ENCODE measurements at places on chromosomes 7 and 10.

DNA sequence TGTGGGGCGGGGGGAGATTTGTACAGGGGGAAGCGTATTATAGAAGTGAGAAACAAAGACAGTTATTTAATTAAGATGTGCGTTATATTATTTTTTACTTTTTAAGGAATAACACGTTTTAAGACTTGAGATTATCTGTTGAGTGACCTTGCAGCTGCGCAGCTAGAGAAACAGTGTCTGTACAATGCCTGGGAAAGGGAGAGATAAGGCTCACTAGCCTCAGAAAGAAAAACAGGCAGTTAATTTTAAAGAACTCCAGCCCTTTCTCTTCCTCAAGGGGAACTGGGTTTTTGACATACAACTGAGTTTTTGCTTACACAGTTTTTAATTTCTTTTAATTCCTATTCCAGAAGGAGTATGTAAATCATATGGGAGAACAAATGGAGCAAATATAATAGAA, 50.7 kb downstream of the LMBR1 start:
- DNase-seq, result no peak

DNA sequence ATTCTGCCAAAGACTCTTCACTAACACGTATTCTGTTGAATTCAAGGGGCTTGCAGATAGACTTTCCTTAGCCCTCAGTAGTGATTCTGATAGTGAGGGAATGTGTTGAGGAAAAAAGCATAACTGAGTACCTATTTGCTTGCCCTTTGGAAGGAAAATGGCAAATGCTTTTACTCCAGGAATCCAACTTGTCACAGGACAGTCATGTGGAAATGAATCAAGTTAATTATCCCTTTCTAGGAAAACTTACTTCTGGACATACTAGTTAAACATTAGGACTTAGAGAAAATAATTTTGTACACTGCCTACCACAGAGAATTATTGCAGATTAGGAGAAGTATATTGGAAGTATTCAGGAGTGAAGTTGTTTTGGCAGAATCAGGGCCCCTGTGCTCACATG, 148.9 kb upstream of the SLC13A1 start:
- DNase-seq, result no peak

DNA sequence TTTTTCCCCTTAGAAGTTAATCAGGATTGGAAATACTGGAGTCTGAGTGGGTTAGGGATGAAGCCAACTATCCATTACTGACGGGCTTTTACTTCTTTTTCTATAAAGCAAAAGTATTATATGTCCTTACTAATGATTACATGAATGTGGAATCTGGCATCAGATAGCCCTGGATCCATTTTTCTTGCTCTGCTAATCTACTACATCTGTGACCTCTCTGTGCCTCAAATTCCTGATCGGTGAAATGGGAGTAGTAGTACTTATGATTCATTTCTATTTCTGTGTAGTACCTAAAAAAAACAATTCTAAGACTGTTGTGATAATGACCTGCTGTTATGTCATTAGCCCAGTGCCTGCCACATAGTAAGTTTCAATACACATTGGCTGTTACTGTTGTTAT, 621.6 kb downstream of the SORCS3 start:
- DNase-seq, result no peak

DNA sequence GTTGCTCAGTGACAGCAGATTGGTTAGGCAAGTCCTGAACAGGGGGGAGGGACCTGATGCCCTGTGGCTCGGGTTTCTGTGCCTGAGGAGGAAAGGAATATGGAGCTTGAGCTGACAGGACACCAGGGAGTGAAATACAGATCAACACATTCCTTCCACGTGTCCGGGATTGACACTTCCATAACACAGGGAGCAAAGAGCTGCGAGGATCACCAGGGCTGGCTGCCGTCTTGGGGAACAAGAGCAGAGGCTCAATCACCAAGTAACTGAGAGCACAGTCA, 36.7 kb upstream of the EFCAB10 start:
- DNase-seq, result no peak

DNA sequence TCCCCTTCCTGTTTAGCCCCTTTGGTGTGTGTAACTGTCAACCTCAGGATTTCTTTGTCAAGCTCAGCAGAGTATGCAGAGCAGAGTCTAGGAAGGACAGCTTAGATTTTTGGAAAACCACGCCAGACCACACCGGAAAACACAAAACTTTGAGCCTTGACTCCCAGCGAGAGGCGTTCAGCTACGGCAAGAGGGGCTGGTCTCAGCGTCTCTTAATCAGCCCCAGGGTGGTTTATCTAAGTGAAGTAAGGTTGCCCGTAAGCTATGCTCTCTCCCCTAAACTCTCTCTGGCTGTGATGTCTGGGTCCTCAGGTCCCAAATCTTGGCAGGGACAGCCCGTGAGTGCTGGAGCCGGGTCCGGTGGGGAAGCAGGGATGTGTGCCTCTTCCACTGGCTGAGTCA, 230.9 kb downstream of the KLF6 start:
- DNase-seq, result no peak

DNA sequence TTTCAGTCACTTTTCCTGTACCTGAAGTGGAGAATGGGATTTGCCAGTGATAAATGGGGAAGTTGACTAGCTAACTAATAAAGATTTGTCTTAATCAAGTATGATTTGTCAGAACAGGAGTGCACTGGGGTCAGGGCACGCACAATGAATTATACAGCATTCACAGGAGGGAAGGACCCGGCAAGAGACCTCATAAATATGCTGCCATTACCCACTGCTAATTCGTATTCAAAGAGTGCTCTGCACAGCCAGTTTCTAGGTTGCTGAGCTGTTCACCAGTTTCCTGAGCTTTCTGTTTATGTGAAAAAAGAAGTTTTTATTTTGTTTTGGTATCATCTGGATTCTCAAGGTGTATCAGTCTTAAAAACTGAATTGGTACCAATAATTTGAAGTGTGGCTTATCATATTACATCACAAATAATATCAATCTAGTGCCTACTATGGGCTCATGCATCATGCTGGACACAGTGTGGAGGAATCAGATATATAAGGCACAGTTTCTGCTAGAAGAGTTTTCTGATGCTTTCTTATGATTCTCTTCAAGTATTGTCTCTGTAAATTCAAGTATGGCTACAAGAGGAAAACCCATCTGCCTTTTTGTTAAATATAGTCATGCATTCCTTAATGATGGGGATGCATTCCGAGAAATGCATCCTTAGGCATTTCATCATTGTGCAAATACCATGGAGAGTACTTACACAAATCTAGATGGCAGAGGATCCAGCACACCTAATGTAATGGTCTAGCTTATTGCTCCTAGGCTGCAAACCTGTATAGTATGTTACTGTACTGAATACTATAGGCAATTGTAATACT, 202.2 kb downstream of the VTI1A start:
- no peak for DNase-seq

GRCh38 chr10:121574519-121575166, 23.6 kb downstream of the FGFR2 start:
- DNase-seq, result no peak

GRCh38 chr7:116478834-116479233, 20.7 kb upstream of the CAV2 start:
- no peak for DNase-seq

- no peak for DNase-seq
Observed at GRCh38 chr7:48176356-48176893, 5.2 kb downstream of the ABCA13 start.

- no peak for DNase-seq
Observed at GRCh38 chr7:128075242-128076095, 44.2 kb upstream of the LRRC4 start.

DNA sequence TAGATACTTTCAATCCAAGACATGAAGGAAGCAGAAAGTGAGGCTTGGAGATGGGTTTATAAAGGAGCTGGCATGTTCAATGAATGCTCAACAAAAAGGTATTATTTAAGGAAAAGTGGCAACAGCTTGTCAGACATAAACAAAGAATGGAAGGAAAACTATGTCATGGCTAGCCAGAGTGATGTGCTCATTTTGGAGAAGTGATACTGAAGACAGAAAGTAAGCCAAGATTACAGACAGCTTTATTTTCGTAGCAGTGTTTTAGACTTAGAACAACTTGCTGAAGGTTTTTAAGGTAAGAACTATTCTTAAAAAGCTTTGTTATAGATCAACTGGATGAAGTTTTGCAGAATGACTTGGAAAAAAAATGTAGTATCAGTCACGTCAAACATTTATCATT, 160.5 kb upstream of the FERD3L start:
- DNase-seq, result no peak

- no peak for DNase-seq
Observed at GRCh38 chr10:125708971-125709503, 10.5 kb upstream of the EDRF1 start.

DNA sequence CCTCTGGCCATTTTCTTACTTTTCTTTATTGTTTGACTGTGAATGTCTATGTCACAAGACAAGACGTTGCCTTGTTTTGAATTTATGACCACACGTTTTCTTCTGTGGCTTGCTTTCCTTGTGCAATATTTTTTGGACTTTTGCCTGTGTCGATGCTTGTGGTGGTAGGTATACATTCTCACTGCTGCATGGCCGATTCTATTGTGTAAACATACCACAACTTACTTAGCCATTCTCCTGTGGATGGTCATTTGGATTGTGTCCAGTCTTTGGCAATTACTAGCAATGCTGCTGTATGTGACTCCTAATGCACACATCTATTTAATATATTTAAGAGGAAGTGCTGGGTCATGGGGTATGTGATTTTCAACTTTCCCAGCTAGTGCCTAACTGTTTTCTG, 18.0 kb upstream of the DLG5 start:
- DNase-seq, result no peak

DNA sequence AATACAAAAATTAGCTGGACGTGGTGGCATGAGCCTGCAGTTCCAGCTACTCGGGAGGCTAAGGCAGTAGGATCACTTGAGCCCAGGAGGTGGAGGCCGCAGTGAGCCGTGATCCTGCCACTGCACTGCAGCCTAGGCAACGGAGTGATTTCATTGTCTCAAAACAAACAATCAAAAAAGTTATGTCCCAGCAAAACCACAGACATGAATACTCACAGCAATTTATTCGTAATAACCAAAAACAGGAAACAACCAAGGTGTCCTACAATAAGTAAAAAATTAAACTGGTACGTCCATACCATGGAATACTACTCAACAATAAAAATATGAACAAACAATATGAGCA, 11.6 kb upstream of the CYTH3 start:
- DNase-seq, result no peak

- no peak for DNase-seq
Observed at GRCh38 chr10:108877095-108877561, 1046.2 kb downstream of the XPNPEP1 start.

Data from memory B cell (primary cell).